ENCODE measurements at places on chromosomes 2 and 18.

GRCh38 chr2:219997341-219997851 is 370.0 kb downstream of the SLC4A3 start:
- DNase-seq: peak; percentile 47

- DNase-seq: no peak
Measured at GRCh38 chr18:59570796-59571195, 126.4 kb downstream of the CCBE1 start.

- DNase-seq: no peak
Measured at GRCh38 chr18:79677221-79677620, 2.4 kb upstream of the CTDP1 start.

DNA sequence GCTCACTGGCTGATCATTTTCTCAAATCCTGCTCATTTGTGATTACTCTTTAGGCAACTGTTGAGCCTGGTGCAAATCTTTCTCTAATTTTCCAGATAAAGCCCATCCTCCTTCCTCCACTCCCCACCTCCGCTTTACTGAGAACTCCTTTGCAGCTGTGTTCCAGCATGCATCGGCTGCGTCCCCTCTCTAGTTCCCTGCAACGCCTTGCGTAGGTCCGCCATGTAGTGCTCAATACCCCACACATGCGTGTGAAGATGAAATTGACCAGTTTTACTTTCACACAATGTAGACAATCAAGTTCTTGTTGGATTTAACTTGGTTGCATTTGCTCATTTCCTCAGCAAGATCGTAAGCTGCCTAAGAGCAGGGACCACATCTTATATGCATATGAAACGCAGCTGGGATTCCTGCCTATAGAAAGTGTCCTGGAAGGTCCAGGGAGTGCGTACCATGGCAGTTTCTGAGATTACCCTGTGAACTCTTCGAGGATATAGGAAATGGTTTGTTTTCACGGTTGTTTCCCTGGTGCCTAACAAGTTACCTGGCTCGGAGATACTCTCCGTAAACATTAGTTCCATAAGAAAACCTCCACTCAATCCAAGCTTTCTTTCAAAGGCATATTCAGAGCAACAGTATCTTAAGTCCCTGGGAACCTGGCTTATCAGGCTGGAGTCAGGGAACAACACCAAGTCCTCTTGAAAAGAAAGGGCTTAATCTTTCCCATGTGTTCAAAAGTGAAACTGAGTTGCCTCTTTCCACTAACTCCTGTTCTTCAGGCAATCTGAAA is 766.4 kb upstream of the ID2 start:
- DNase-seq: no peak

GRCh38 chr2:32969444-32970162 is 22.9 kb downstream of the LTBP1 start:
- DNase-seq: no peak

DNA sequence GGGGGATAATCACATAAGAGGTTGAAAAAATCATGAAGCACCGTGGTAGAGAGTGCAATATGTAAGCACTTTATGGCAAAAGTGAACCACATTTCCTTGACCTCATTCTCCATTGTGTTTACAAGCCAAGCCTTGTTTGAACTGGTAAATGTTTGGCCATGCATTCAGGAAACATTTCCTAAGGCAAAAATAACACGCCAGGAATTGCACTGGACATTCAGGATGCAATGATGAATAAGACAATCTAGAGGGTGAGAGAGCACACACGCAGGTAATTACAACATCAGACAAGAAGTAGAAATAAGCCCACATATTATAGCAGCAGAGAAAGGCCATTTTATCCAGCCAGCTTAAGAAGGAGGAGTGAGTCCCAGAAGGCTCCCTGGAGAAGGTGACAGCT is 218.0 kb upstream of the OSR1 start:
- DNase-seq: no peak

All from NCI-H1417 (cell line).